Kidney epithelial cell (primary cell): ENCODE measurements at places on chromosomes 7 and 10.

DNA sequence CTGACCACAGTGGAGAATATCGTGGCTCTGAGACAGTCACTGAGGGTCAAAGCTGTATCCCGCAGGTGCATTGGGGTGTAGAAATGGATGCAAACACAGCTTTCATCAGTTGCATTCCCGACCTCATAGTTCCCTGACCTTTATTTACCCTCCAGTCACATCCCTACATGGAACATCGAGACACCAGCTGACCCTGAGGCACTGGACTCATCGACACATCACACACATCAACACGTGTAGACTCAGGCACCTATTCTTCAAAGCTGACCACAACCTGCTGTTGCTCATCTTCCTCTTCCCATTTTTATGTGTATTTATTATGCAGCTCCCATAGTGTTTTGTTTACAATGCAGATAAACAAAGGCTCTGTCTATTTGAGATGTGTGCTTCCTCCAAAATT, 396.9 kb upstream of the NRP1 start:
- no peak for DNase-seq

- DNase-seq = no peak
Observed at GRCh38 chr7:74228951-74229900, 19.4 kb downstream of the LAT2 start.

DNA sequence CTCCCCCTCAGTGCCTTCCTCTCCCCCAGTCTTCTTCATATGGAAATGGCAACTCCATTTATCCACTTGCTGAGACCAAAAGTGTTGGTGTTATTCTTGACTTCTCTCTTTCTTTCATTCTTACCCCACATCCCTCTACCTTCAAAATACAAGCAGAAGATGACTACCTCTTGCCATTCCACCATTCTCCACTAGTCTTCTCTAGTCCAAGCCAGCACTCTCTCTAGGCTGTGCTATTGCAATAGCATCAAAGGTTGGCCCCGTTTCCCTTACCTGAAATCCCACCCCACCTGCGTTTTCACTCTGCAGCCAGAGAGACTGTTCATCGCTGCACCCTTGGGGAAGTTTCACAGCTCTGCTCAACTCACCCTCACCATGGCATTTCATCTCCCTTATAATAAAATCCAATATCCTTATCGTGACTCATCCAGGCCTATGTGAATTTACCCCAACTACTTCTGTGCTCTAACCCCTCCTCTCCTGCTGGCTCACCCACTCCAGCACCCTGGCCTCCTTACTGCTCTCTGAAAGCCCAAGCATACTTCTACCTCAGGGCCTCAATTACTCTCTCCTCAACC, 109.1 kb downstream of the LSM5 start:
- no peak for DNase-seq

DNA sequence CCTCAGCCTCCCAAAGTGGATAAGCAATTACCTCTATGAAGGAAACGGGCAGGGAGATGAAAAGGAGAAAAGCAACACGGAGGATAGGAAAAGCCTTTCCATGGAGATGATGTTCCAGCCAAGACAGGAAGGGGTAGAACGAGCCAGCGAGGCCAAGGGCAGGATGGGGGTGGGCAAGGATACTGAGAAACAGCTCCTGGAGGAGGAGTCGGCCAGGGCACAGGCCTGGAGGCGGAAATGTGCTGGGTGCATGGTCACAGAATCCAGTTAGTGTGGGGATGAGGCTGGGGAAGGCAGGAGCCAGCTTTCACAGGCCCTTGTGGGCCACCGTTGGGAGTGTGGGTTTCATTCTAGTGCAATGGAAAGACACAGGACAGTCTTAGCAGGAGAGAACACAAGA, 162.6 kb downstream of the JAZF1 start:
- DNase-seq = no peak
